ENCODE measurements at places on chromosomes 11 and 22.

GRCh38 chr22:39907047-39907446, 6.2 kb downstream of the GRAP2 start:
- DNase-seq: no peak

DNA sequence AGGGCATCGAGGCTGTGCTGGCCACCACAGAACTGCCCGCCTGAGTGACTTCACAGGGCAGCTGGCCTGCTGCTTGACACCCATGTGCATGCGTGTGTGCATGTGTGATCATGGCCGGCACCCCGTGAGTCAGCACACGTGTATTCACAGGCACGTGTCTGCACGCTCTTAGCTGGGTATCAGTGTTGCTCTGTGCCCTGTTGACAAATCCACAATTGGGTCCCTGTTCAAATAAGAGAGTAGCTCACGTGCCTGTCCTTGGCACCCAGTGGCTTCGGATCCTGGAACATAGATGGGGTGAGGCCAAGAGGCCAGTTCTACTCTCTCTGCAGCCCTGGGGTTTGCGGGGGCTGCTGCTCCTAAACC, 14.0 kb downstream of the B3GAT1 start:
- DNase-seq: no peak

GRCh38 chr11:59822989-59823566, 12.5 kb upstream of the MRPL16 start:
- DNase-seq: no peak

GRCh38 chr11:29679996-29680395, 336.8 kb downstream of the KCNA4 start:
- no peak for DNase-seq

GRCh38 chr11:80441821-80442220, 1001.0 kb upstream of the TENM4 start:
- no peak for DNase-seq

DNA sequence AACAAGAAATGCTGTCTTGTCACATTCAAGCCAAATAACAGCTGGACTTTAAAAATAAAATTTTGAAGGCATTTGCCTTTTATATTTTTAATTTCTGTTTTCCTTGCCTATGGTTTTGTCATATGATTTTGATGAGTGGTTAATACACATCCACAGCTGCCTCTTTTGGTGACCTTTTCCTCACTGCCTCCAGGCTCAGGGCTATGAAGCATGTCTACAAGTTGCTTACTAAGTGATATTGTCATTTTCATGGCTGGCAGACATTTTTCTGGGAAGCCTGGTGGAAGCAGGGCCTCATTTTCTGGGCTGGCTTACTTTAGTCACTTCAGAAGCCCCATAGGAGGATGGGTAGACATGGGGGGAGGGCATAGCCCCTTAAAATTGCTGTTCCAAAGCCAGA, 344.9 kb downstream of the SOX6 start:
- no peak for DNase-seq

DNA sequence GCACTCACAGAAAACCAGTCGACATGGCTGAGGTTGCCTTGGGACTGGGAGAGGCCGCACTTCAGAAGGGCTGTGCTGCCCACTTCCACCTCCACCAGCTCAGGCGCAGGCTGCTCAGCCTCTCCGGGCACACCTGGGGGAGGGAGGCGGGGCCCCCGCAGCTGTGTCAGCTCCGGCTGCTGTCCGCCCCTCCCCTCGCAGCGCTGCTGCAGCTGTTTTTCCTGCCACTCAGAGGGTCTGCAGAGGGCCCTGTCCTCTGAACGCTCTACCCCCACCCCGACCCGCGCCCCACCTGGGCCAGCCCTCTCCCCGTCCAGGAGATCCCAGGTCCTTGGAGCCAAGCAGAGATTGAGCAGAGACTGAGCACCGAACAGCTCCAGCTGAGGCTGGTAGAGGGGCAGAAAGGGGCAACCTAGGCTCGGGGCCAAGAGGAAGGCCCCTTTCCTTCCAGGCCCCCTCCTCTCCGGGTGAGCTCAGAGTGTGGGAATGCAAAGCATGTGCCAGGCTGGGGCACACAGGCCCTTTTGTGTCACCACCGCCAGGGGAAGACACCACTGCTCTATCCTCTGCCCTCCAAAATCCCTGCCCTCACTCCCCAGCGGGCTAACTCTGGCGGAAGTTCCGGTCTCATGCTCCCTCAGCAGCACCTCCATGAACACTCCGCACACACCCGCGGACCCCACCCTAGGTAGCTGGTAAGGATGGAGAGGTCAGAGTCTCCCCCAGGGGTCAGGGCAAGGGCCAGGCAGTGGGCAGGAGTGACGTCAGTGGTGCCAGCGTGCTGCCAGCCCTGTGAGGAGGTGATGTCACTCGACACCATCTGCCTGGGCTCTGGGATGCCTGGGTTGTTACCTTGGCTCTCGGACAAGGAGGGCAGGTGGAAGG, 1.6 kb downstream of the MCAM start:
- no peak for DNase-seq
